ENCODE measurements at places on chromosomes 1 and 21. TPM values are rescaled to one million over a fixed set of nuclear protein-coding genes. Genes with fewer than 3 reads are reported as not detected.

OR2AK2 gene
- total RNA-seq, result not detected

LRRC39 gene
- total RNA-seq, result 0.52 TPM

DNA sequence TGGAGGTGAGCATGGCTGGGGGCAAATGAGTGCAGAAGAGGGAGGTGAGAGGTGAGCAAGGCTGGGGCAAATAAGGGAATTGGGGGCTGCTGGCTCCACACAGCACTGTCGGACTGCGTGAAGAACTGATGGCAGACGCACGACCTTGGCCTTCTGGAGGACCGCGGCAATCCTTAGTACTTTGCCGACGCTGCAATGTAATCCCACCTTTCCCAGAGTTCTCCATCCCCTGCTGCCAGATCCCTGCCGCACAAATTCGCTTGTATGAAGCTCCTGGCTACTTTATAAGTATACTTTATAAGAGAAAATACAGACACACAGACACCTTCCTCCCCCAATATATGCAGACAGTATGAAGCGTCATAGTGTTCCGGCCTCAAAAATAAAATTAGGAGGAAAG is 472.4 kb downstream of the SMYD3 start:
- DNase-seq, result no peak

DNA sequence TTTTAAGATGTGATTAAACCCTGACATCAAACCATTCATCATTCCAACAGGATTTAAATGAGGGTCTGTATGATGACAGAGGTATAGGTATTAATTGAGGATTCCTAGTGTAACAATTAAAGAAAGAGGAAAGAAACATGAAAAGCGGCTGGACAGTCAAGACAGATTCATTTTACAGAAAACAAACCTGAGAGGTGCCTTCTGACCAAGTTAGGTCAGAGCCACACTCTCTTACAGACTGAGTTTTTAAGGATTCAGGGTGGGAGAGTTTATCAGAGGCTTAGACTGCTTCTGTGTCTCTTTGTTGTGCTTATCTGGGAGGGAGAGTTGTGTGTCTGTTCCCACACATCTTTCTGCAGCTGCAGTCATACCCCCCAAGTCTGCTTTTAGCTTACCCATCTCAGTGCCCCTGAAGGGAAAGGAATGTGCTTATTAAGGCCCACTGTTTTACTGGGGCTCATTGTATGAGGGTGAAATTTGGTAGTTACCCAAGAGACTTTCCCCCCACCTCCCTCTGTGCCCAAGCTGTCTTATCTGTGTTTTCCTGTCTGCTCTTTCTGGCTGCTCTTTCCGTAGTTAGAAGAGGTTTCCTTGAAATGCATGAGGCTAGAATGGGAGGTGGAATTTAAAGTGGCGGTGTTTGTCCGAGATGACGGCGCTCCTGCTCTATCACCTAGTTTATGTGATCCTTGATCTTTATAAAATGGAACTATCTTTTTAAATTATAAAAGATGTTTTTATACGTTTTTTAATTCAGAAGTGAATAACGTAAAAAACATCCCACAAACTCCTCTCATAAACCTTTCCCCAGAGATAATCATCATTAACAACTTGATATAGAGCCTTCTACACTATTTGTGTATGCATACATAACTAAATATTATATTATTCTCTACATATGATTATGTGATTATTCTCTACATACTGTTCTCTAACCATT is 96.0 kb upstream of the TNFSF4 start:
- DNase-seq, result no peak

DNA sequence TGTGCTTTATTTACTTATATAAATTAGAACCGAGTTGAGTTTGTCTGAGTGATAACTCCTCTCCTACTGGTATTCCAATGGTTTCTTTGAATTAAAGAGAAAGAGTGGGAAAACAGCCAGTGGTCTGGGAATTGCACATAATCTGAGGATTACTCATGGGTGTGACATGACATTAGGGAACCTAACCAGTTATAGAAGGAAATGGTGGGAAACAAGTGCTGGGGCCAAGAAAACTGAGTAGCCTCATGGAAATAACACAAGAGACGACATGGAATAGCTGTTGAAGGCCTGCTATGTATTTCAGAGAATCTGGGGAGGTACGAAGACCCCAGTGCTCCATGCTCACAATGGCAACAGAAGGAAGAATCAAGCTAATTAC is 41.8 kb upstream of the LRRC52 start:
- DNase-seq, result no peak

AMY1C gene
- total RNA-seq, result not detected

DNA sequence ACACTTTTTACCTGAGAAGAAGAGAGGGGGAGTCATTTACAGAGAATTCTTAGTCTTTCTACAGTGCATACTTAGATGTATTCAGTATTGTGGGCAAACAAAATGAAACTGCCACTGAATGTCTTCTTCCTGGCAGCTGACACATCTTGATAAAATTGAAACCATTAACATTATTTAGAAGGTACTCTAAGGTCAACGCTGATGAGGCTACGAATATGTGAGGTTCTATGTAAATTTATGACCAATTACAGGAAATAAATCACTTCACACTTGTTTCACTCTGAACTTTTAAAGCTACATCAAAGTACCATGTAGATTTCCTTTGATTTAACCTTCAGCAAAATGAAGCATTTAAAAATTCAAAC is 51.3 kb upstream of the GFI1 start:
- DNase-seq, result no peak

PGLYRP3 gene
- not detected for total RNA-seq

GRCh38 chr1:58765441-58765840 is 18.4 kb downstream of the JUN start:
- DNase-seq, result no peak

DNA sequence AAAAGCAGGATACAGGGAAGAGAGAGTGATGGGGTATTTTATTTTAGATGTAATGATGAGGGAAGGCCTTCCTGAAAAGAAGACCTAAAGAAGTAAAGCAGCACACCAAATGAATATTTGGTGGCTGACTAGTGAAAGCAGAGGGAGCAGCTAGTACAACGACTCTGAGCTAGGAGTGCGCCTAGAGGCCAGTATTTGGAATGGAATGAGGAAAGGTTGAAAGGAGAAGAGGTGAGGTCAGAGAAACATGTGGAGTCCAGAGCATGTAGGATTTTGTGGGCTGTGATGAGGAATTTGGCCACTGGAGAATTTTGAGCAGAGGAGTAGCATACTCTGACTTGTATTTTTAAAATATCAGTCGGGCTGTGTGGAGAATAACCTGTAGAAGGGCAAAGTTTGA is 11.8 kb upstream of the RPL5 start:
- no peak for DNase-seq

GRCh38 chr1:225763716-225764548 is 13.7 kb upstream of the SRP9 start:
- no peak for DNase-seq

ZNF644 gene
- total RNA-seq, result 71.0 TPM

DNA sequence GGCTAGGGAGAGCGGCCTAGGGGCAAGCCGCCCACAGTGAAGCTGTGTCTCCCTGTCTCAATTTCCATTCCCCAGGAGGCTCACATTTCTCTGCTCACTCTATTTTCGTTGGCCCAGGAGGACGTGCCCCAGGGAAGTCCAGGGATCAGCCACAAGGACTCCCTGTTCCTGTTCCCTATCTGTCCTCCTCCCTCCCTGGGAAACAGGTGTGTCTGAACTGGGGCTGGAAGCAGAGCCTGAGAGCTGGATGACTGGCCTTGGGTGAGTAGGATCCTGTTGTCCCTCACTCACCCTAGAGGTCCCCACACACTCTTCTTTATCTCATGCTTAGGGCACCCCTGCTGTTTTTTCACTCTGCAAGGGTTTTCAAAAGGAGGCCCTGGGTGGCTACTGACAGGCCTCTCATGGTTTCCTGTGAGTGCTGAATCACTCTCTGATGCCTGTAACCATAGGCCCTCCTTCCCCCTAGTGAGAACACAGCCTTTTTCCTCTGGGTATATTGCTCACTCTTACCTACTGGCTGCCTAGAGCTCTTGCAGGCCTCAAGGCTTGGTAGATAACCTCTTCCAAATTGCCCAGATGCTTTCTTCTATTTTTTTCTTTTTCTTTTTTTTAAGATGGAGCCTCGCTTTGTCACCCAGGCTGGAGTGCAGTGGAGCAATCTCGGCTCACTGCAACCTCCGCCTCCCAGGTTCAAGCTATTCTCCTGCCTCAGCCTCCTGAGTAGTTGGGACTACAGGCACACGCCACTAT is 3.3 kb upstream of the UTP11 start:
- DNase-seq, result peak; percentile 41

FGR gene
- total RNA-seq, result 0.30 TPM

PNRC2 gene
- total RNA-seq, result 144 TPM

- DNase-seq, result peak; percentile 67
Measured at GRCh38 chr1:227437495-227438008, 119.3 kb upstream of the CDC42BPA start.

DNA sequence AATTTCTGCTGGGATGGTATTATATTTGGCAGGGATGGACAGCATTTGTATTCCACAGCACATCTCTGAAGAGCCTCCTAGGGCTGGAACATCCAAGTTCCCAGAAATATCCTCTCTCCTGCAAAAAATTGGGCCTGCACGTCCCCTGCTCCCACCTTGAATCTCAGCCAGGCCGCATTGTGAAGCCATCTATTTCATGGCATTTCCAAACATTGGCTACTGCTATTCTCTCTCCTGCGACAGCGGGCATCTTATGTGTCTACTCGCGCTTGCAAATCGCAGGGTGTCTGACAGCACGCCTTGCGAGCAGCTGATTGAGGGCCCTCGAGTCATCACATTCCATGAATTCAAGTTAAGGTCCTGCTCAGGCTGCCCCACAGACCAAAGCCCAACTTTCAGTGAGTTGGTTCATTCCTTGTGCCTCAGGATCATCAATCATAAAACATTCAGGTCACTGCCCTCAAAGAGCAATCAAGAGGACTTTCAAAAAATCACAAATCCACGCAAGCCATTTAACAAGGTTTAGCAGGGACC is 15.8 kb downstream of the RGS8 start:
- no peak for DNase-seq

DNA sequence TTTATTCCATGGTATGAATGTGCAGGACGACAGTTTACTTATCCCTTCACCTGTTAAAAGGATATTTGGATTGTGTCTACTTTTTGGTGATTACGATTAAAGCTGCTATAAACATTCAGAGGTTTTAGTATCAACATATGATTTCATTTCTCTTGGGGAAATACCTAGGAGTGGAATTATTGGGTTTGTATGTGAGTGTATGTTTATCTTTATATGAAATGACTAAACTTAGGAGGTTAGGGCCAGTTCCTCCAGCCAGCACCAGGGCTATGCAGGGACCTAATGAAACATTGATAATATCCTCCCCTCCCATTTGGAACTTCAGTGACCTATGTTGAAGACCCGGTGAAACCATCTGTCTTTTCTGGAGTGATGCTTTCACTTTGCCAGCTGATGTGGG is 13.8 kb downstream of the TMEM51 start:
- DNase-seq, result no peak

FAM151A gene
- total RNA-seq, result not detected

CHI3L1 gene
- 0.37 TPM for total RNA-seq

GRCh38 chr1:58437623-58438022 is 108.9 kb downstream of the OMA1 start:
- no peak for DNase-seq

DNA sequence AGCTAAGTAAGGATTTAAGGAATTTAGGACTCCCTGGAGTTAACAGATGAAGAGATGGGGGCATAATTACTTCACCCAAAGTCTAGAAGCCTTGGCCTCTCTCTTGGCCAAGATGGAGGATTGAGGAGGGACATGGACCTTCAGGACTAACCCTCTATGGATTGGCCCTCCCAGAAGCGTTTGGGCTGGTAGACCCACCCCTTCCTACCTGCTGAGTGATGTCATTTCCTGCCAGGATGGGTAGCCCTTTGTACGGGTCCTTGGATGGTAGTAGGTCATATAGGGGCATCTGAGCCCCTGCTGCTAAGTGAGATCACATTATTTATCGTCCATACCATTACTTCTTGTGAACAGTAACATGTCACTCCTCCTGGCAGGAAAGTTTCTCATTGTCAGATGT is 17.7 kb downstream of the LURAP1 start:
- no peak for DNase-seq

DNAJC28 gene
- total RNA-seq, result 1.4 TPM

GRCh38 chr1:183303901-183304300 is 114.3 kb downstream of the NMNAT2 start:
- DNase-seq, result no peak

GRCh38 chr1:210645582-210646257 is 317.0 kb downstream of the HHAT start:
- no peak for DNase-seq

DNA sequence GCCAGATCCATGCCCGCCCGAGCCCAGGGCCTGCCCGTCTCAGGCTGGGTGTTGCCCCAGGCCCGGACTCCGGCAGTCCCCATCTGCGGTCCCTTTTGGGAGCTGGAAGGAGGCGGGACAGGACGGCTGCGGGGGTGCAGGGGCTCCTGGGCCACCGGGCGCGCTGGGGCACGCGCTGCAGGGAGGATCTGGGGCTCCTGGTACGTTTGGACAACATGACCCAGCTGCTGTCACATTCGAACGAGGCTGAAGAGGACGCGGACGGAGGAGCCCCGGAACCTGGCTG is 6.6 kb upstream of the CALML6 start:
- no peak for DNase-seq

- no peak for DNase-seq
Measured at GRCh38 chr1:84635429-84635828, 54.8 kb downstream of the SSX2IP start.

OR2L13 gene
- not detected for total RNA-seq

DNA sequence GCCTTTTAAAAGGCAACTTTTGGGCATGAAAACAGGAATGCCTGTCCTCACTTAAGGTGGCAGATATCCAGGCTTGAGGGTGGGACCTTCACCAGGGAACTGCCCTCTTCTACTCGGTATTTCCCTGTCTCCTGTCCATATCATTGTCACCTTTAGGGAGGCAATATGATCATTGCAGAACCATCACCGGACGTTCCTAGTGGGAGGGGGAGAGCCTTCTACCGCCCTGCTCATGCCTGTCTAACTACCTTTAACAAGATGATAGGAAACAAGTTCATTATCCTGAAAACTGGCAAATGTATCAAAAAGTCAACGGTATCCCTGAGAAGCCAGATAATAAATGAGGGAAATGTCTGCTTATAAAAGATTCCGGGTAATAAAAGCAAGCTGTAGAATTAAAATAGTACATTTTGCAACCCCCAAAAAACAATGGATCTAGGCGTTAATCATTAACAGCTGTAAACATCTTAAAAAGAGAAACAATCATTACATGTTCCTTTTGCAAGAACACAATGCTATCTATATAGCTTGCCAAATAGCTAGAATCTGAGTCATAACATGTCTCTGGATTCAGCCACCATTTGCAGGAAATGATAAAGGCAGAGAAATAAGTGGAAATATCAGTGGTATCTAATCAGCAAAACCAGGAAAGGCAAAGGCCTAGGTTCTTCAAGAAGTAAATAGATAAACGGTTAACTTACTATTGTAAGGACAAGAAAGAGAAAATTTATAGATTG is 852.9 kb upstream of the ADGRL4 start:
- no peak for DNase-seq

GRCh38 chr1:172932981-172933380 is 117.8 kb downstream of the TNFSF18 start:
- no peak for DNase-seq

DNA sequence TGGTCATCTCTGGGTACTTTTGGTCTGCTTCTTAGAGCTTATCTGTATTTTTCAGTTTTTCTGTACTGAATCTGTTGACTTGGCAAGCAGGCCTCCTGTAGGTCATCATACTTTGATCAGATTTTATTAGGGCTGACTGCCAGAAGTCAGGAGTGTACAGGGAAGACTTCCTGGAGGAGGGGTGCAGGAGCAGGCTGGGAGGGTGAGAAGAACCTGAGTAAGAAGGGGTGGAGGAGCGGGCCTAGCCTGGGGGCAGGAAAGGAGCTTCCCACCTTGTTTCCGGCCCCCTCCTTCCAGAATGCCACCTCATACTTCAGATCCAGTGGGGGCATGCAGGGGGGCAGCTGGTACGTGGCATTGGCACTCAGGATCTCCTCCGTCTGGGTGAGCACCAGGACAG is 18.3 kb upstream of the IL22RA1 start:
- no peak for DNase-seq
